ENCODE measurements at places on chromosomes 2 and 18.

DNA sequence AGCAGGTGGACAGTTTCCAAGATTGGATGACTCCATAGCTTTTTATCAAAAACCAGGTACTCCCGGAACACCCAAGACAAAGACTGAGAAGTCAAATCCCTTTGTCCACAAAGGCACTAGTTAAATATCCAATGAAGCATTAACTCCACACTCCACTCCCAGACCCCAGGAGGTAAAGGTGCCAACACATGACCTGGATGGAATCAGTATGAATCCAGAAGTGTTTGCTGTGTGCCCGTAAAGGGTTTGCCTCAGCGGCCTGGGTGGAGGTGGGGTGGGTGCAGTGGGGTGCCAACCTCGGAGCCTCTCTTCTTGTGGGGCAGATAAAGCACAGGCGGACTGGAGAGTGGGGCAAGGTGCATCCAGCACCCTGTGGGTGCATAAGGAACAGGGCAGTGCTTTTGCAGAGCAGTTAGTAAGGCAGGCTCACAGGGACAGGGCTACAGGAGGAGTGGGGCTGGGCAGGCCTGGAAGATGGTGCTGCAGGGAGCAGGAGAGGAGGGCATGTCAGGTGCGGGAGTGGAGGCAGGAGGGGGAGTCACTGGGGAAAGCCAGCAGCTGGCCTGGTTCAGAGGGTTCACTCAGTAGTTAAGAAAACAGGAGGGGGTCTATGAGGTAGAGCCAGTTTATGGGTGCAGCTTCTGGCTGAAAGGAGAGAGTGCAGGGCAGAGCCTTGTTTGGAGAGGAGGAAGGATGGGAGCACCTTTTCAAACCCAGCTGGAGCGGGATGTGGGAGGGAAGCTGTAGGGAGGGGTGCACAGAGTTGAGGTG lies 208.4 kb upstream of the SMAD2 start:
- no peak for DNase-seq

DNA sequence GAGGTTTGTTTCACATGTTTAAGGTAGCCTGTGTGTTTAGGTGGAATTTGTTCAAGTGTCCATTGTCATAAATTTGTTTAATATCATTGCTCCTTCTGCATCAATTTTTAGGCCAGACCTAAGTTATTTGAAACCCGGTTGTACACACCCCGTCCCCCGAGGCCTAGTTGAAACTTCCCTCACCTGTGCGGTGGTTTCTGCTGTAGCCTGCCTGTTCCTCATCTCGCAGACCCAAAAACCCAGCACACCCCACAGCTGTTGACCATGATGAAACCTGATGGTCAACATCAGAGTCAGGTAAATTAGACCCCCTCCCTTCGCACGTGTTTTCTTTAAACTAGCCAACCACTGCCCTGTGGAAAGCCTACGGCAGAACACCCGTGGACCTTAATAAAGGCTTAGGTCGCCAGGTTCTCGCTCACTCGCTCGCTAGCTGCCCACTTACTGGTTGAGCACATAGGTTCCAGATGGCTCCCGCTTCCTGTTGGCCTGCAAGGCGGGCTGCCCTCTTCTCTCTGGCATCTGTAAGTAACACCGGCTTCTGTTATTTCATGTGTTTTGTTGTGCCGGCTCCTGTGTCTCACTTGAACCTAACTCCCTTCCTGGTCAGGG lies 64.4 kb downstream of the EML6 start:
- no peak for DNase-seq

GRCh38 chr18:41829647-41830516 lies 125.2 kb upstream of the PIK3C3 start:
- no peak for DNase-seq

DNA sequence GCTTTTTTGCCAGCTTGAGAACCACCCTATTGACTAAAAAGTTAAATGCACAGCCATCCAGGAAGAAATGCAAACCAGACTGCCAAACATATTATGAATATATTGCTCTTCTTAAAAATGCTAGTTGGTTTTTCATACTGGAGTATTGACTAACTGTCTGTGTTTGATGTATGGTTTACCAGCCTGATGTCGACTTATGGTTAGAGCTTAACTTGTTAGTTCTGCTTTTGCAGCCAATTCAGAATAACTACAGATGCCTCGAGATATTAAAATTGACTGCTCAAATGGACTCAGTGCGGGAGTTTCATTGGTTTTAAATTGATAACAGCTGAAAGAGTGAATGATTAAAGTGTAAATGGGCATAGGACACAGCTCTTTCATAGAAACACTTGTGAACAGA lies 369.8 kb downstream of the ARHGAP15 start:
- no peak for DNase-seq

DNA sequence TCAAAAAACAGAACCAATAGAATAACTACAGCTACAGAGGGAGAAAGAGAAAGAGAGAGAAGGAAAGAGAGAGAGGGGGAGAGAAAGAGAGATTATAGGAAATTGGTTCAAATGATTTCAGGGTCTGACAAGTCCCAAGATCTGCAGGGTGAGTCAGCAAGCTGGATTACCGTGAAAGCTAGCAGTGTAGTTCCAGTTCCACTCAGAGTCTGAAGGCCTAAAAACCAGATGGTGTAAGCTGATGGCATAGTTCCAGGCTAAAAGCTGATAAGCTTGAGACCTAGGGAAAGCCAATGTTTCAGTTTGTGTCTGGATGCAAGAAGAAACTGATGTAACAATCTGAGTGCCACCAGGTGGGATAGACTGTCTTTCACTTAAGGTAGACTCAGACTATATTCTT lies 397.7 kb downstream of the TRIB2 start:
- DNase-seq: no peak

DNA sequence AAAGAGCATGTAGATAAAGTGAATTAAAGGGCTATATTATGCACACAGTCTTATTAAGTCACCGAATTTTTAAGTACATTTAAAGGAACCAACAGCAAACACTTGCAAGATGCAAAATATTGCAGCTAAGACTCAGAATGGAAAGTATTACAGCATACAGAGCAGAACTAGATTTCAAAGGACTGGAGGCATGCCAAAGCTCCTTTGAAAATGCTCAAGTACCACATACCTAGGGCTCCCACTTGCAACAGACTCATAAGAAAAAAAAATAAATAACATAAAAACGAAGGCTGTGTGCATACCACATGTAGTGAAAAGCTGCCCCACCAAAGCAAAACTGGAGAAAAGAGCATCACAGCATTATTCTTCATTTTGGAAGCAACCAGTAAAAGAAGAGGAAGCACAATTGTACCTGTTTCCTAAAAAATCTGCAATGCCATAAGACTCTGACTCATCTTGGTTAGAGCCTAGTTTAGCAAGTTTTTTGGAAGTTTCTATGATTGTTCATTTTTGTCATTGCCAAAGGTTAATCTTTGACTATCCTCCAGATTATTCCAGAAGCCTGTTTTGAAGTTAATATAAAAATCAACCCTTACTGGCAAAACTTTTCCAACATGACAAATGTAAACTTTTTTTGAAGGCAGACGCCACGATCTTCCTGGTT lies 306.0 kb upstream of the COL3A1 start:
- no peak for DNase-seq

GRCh38 chr2:143741205-143741604 lies 612.0 kb downstream of the ARHGAP15 start:
- DNase-seq: no peak

DNA sequence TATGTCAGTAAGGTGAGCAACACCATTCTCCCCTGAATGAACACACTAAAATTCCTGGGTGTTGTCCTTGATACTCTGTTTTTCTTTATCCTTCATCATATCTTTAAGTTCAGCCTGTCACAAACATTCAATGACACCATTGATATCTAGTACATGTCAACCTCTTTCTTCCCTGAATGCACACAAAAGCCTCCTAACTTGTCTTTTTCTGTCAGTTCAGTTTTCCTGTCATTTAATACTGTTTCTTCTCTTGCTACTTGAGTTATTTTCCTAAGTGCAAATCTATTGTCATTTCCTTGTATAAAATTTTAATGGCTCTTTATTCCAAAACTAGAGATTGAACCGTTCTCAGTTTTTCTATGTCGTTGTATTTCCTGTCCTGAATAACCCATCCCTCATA lies 1107.6 kb upstream of the SLC39A10 start:
- no peak for DNase-seq

DNA sequence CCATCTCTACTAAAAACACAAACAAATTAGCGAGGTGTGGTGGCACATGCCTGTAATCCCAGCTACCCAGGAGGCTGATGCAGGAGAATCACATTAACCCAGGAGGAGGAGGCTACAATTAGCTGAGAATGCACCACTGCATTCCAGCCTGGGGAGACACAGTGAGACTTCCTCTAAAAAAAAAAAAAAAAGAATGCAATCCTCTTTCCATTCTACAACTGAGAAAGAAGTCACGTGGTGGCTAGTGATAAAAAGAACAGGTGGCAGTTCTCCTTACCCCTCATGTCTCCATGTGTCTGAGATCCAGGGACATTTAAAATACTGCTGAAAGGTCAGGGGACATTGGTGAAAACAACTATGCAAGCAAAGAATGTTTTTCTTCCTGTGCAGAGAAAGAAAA lies 24.4 kb upstream of the GPR39 start:
- DNase-seq: no peak

Data from hematopoietic multipotent progenitor cell treated with erythropoietin and hydrocortisone succinate and interleukin-3 and kit ligand, for 15 days (in vitro differentiated cells).